ENCODE measurements at places on chromosomes 11 and 22. TPM values are rescaled to one million over a fixed set of nuclear protein-coding genes. Genes with fewer than 3 reads are reported as not detected.

DNA sequence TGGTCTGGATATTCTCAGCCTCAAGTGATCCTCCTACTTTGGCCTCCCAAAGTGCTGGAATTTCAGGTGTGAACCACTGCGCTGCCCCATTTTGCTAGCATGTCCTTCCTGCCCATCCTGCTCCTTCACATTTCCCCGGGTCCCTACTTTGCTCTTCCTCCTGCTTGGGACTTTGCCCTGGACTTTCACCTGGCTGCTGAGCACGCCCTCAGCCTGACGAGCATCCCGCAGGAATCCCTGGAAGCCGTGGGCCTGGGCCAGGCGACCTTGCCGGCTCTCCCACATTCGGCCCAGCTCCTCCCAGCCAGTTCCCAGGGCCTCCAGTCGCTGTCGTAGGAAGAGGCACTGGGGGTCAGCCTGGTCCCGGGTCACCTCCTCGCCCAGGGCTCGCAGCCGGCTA lies 22.6 kb upstream of the RBM4B start:
- DNase-seq: no peak

- DNase-seq: no peak
Observed at GRCh38 chr11:36974771-36975170, 376.7 kb upstream of the RAG2 start.

GRCh38 chr11:132402071-132402684 lies 1031.8 kb downstream of the NTM start:
- DNase-seq: no peak

Gene P2RX6
- total RNA-seq: 2.7 TPM

Gene PKNOX2
- not detected for total RNA-seq

Gene RIN1
- total RNA-seq: 15.5 TPM

Gene ZP1
- not detected for total RNA-seq
